ENCODE measurements at places on chromosomes 3 and 15.

- DNase-seq: no peak
Observed at GRCh38 chr3:57821765-57822164, 65.7 kb downstream of the SLMAP start.

DNA sequence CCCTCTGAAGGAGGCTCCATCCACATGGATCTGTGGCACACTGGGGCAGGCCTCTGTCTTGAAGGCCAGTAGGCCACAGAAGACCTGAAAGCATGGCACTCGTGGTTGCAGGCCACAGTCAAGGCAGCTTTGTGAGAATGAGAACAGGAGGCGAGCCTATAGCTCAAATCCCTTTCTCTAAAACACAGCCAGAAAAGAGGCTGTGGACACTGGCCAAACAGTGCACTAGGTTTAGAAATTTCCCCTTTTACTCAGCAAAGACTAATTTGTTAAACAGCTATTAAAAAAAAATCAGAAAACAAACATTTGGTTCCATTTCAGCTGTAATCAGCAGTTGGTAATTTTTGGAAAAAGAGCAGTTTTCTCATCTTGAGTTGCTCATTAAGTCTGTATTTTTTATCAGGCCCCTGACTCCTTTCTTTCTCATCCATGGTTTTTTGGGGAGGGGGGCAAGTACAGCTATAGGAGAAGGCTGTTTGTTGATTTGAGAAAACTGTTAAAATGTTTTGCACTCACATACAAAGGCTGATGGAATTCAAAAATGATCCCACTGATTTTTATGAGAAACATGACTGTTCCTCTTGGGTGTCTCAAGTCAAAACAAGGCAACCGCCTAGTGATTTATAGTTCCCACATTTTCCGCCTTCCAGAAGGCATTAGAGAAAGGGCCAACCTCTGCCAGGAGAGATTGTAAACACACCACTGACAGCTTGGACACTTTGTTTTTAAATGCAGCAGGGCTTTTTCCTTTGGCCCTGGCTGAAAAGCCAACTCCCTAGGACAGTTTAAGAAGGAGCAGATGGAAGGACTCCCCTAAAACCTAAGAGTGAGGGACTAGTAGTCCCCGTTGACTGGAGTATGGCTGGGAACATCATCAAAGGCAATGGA, 28.1 kb downstream of the PARP16 start:
- DNase-seq: no peak

DNA sequence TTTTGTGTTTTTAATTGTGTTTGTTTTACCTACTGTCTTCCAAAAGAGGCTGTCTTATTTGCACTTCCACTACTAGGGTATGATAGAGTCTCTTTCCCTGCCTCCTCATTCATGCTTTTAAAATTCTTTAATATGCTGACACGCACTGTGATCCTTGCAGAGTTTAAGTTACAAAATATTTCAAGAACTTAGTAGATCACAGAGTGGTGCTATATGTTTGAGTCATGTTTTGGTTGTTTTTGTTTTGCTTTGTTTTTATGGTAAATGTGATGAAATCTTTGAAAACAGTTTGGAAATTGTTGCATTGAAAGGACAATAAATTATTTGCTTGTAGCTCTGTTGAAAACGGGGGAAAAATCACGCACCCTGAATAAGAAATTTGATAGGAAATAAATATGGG, 5.9 kb upstream of the ABHD10 start:
- no peak for DNase-seq

DNA sequence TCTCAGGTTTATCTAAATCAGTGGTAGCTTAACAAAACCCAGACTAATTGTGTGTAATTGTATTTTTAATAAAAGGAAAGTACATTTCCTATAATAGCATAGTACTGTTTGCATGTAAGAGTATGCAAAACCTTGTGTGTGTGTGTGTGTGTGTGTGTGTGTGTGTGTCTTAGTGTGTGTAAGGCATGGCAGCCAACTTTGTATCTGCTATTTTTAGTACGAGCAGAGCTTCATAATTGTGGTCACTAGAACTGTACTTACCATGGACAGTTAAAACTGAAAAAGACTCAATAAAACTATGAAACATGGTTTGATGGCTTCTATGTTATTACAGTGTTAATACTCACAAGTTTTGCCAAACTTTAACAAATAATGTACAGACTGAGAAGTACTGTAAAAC, 6.2 kb downstream of the P2RY1 start:
- no peak for DNase-seq

GRCh38 chr3:109888026-109888425, 550.7 kb upstream of the DPPA4 start:
- no peak for DNase-seq

GRCh38 chr15:41231422-41232226, 556 bp downstream of the CHP1 start:
- DNase-seq: no peak

DNA sequence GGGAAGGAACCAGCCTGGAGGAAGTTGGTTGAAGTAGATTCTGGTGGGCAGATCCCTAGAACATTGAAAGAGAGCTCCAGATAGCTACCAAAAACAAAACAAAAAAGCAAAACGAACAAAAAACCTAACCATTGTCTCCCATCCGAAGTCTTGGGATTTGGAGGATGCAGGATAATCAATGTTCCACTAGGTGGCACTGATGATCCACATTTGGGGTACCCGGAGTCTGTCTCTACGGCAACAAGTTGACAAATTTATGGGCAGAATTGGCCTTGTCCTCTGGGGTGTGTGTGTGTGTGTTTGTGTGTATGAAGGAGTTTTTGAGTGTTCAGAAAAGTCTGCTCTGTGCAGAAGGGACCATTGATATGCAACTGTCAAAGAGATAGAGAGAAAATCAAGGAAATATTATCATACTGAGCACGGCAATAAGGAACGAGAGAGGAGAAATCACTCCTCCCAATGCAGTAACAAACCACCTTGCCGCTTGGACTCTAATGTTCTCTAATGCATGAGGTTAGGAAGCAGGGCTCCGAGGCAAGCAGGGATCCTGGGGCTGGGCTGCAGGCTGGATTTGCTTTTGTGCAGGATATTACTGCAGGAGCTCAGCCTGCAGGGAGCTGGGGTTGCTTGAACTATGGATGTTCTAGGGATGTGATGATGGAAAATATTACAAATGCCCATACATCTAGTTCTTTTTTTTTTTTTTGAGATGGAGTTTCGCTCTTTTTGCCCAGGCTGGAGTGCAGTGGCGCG, 59.8 kb upstream of the KLHL25 start:
- no peak for DNase-seq

DNA sequence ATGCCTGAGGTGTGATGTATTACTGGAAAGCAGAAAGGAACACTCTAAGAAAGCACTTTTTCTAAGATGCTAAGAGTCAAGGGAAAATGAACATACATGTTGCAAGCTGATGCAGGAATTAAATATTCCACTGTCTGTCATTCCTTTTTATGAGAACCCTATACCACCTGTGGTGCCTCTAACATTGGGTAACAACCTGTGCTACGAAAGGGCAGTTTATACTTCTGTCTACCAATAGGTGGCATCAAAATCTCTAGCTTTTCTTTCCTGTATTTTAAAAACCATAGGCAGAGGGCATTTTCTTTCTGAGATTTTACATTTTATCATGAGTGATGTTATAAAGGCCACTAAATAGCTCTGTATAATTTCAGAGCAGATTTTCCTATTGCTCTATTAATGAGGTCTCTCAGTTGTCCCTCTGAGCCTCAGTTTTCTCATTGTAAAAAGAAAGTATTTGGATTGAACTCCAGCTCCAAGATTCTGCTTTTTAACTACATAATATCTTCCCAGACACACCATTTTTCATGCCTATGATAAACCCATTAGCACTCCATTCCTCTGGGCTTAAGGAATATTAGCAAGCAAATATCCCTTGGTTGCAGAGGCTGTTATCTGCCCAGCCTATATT, 3.5 kb upstream of the CPNE4 start:
- DNase-seq: no peak

- no peak for DNase-seq
Observed at GRCh38 chr15:98400120-98400519, 248.2 kb upstream of the IGF1R start.

GRCh38 chr3:26452363-26452762, 170.2 kb upstream of the LRRC3B start:
- no peak for DNase-seq

DNA sequence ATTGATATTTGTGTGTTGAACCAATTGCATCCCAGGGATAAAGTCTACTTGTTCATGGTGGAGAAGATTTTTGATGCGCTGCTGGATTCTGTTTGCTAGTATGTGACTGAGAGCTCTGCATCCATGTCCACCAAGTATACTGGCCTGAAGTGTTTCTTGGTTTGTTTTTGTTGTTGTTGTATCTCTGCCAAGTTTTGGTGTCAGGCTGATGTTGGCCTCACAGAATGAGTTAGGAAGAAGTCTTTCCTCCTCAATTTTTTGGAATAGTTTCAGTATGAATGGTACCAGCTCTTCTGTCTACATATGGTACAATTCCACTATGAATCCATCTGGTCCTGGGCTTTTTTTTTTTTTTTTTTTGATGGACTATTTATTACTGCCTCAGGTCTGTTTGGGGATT, 50.9 kb upstream of the OSTN start:
- no peak for DNase-seq

GRCh38 chr15:40054605-40054854, 15.5 kb upstream of the SRP14 start:
- DNase-seq: no peak

- no peak for DNase-seq
Observed at GRCh38 chr3:172702256-172702655, 8.6 kb downstream of the NCEH1 start.

DNA sequence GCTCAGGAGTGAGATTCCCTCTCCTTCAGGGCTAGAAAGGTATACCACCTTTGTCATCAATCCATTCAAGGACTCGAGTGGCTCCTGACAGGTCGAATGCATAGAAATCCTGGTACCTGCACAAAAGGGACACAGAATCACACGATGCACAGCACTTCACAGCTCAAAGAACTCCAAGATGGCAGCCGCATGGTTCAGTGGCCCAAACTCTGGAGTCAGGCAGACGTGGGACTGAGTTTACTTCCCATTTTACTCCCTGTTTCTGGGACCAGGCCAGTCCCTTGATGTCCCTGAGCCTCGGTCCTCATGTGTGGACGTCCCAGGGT, 536 bp downstream of the WDR73 start:
- no peak for DNase-seq

GRCh38 chr3:76010252-76010651, 224.9 kb upstream of the ZNF717 start:
- DNase-seq: no peak

DNA sequence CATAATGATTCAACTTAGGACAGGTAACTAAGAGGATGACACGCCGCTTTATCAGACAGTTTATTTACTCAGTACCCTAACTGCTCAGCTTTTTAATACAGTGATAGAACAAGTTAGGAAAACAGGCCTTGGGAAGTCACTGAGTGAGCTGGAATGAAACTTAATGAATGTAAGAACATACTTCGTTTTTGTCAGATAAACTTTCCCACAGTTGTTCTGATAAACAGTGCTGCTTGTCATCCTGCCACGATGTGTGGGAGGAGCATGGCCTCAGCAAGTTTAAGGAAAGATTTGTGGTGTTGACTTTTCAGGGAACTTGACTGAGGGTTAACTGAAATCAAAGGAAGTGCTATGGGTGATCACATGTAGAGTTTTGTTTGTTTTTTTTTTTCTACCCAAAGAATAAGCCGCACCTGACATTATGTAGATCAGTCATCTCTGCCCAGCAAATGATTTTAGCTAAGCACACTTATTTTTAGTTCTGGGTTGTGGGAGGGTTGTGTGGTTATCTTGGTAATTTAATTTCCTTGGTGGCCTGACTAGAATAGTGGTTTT, 5.6 kb upstream of the P2RY14 start:
- no peak for DNase-seq
